NCI-H69 (cell line): ENCODE measurements at places on chromosomes 16 and 17.

DNA sequence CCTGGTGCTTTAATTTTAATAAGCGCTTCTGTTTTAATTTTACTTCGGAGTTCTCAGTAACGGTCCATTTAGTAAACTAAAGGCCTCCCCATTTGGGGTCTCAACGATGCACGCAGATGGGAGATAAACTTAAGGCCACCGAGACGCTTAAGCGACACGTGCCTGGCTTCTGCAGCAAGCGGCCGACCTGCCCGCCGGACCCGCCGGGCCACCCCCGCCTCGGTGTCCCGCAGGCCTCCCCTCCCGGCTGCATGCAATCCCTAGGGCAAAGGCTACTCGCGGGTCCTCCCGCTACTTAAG lies 592 bp downstream of the GCSH start:
- DNase-seq = no peak

DNA sequence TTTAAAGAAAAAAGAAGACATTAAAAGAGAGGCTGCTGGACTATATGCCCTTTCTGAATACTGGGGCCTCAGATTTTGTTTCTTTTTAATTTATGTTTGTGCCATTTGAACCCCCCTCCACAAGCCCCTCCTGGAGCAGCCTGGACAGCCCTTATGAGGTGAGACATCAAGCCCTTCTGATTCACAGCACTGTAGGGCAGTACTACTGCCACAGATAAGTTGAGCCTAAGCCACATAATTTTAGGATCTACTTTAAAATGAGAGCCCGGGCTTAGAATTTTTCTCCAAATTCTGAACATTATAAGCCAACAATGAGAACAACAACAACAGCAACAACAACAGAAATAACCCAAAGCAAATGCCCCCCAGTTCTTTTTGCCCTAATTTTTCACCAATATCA lies 256.9 kb upstream of the SALL1 start:
- DNase-seq = no peak

DNA sequence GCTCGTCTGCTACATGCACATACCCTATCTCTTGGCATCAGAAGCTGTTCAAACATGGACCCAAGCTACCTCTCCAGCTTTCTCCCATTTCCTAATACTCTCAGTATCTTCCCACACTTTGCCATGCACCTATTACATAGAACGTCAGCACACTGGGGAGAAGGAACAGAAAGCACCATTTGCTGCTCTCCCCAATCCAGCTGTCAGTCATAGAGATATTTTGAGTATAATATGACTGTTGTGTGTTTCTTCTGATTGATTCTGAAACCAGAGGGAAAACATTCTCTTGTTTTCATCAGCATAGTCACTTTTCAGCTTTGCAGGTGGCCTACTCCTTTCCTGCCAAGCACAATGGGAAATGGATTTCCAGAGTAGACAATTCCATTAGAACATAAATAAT lies 107.1 kb downstream of the ADAMTS18 start:
- DNase-seq = no peak

DNA sequence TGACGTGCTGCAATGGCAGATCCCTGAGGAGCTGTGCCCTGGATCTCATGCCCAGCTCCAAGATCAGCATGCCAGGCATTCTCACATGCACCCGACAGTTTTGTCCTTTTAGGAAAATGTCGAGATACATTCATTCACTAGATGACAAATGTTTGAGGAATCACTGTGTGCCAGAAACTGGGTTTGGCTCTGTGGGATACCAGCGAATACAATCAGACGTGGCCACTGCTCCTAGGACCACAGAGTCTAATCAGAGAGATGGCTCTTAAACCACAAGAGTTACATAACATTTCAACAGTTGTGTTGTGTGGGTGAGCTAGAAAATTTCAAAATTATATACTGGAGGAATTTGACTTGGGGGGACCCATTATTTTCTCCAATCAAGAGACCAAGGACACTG lies 579.7 kb downstream of the CDH13 start:
- no peak for DNase-seq

GRCh38 chr17:8630227-8630801 lies at the start of gene MYH10:
TSS of gene MYH10 (minus strand) at chr17:8630725. CDS start at chr17:8623246, 7,479 bp downstream.
- DNase-seq = peak; percentile 43

GRCh38 chr16:49918257-49918656 lies 62.3 kb upstream of the ZNF423 start:
- DNase-seq = no peak

DNA sequence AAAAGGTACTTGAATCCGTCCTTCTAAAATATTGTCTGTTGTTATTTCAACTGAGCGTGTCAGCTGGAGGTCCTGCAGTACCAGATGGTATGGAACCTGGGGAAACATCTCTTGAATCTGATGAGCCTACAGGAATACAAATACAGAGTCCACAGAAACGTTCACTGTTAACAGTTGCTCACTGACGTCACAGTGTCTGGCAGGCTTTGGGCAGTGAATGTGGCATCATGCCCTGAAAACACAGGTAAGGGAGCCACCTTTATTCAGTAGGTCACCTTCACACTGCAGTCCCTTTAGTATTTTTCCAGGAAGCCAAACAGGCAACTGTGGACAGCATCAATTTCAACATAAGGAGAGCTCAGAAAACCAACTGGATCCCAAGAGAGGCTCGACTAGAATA lies 56.1 kb downstream of the AMFR start:
- DNase-seq = peak; percentile 17

GRCh38 chr17:82110298-82110697 lies 12.3 kb upstream of the FASN start:
- DNase-seq = no peak

- no peak for DNase-seq
Measured at GRCh38 chr16:84411768-84412167, 43.4 kb downstream of the ATP2C2 start.

- no peak for DNase-seq
Measured at GRCh38 chr17:40139566-40140058, 725 bp upstream of the CASC3 start.

- no peak for DNase-seq
Measured at GRCh38 chr16:59013930-59014329, 279.8 kb upstream of the GOT2 start.

DNA sequence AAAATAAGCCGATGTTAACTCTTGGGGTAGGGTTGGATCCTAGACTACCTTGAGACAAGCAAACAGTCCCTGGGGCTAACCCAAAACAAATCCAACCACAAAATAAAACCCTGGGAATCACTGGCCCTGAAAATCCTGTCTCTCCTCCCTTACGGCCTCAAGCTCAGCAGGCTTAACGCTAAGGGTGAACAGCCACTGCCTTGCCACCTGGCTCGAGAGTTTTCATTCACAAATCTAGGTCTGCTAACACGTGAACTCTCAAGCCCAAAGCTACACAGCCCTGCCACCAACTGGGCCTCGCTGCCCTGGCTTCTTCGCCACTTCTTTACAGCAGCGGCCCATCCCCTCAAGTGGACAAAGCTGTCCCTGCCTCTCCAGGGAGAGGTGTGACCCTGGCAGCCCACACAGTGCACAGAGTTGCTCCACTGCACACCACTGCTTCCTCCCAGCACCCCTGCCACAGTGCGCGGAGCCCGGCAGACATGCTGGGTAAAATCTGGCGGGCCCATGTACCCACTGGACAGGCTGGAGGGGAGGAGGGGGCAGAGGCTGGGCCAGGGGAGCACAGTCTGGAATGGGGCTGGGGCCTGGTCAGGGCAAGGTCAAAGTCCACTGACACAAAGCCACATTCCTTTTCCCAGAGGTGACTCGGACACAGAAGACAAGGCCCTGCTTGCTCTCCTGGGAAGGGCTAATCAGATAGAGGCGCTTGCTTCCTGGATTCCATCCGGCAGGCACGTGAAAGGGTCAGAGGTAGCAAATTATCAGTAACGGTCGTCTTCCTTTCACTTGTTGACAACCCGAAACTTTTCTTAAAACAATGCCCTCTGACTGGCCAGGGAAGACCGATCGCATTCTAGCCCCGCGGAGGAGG lies 996 bp downstream of the PCYT2 start:
- DNase-seq = peak; percentile 60

GRCh38 chr17:60920107-60920506 lies 242.5 kb downstream of the BCAS3 start:
- DNase-seq = no peak

DNA sequence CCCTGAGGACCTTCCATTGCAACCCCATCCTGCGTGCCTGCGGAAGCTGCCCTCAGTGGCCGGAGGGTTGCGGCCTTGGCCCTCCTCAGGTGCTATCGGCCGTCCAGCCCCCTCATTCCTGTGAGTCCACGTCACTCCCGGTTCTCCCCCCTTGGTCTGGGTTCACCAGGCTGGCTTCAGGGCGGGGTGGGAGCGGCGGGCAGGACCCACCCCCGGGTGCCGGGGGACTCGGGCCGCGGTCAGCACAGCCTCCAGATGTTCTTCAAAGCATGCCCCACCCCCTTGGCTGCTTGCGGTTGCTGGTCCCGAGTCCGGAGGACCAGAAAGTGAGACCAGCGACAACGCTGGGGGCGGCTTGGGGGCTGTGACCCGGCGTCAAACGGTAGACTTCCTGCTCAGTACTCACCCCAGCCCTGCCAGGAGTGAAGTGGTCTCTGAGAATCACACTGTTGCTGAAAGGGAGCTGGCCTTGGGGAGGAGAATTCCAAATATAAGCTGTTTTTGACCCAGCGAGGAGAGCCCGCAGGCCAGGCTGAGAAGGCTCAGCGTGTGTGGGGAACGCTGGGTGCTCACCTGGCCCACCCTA lies 4.5 kb downstream of the ZNF469 start:
- DNase-seq = no peak

DNA sequence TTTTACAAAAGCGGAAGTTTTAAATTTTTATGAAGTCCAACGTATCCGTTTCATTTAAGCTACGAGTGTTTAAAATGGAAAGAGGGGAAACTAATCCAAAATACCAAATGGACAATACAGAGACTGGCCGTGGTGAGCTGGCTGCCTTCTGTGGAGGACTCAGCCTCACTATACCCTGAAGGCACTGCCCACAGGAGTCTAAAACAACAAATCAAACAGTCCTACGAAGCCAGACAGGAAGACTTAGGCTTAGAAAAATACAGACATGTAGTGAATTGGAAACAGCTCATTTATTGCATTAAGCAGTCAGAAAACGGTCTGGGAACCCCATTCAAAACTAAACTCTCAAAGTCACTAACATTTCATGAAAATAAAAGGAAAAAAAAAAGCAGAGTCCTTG lies 75.1 kb downstream of the CYTH1 start:
- DNase-seq = no peak

DNA sequence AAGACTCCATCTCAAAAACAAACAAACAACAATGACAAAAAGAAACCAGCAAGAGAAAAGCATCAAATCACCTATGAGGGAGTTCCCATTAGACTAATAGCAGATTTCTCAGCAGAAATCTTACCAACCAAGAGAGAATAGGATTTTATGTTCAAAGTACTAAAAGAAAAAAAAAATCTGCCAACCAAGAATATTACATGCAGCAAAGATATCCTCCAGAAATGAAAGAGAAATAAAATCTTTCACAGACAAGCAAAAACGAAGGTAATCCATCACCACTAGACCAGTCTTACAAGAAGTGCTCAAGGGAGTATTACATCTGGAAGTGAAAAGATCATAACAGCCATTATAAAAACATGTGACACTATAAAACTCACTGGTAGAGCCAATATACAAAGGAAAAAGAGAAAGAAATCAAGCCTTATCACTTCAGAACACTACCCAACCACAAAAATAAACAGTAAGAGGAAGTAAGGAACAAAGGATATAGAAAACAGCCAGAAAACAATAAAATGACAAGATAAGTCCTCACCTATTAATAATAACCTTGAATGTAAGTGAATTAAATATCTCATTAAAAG lies 66.3 kb downstream of the STX8 start:
- DNase-seq = no peak

DNA sequence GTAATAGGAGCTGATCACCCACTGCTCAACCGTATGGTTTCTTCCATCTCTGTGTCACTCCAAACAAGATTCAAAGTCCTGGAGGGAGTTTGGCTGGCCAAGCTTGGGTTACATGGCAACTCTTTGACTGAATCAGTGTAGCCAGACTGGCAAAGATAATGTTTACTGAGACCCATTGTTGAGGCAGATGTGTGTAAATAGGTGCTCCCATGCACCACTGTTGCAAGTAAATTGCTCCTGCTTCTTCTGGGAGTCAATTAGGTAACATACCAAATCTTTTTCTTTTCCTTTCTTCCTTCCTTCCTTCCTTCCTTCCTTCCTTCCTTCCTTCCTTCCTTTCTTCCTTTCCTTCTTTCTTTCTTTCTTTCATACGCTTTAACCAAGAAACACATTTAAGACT lies 86.3 kb upstream of the DHX40 start:
- peak; percentile 86 for DNase-seq

- no peak for DNase-seq
Measured at GRCh38 chr17:66422186-66422585, 119.8 kb downstream of the PRKCA start.

DNA sequence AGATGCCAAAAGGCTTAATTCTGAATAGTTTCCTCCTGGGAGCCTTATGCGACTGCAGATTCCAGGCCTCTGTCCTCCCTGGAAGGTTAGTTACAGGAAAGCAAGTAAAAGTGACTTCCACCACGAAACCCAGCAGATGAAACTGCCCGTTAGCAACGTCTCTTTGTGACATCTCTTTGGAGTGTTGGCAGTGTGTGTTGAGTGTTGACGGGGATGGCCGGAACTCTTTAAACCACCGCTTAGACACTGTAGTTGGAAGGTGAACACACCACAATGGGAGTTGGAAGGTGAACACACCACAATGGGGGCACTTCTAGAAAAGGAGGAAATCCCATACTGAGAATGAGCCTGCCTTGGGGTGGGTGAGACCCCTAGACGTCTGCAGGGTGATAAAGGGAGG lies 858 bp downstream of the SKAP1 start:
- peak; percentile 35 for DNase-seq

- DNase-seq = no peak
Measured at GRCh38 chr17:50125420-50125997, 4.5 kb downstream of the SAMD14 start.

DNA sequence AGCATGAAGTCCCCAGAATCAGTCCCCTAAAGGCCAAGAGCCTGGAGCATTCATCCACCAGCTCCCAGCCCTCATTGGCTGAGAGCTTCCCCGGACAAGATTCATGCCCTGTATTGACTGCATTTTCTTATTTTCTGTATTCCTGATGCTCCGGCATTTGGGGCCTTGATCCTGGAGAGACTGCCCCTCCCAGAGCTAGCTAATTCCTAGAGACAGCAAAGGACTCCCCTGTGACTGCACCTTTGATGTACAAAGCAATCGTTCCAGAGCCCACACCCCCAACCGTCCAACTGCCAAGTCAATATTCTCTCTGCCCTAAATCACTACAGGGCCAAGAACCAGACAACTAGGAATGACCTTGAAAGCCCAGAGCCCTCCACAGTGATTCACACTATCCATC lies 93.4 kb upstream of the CDH5 start:
- DNase-seq = no peak

DNA sequence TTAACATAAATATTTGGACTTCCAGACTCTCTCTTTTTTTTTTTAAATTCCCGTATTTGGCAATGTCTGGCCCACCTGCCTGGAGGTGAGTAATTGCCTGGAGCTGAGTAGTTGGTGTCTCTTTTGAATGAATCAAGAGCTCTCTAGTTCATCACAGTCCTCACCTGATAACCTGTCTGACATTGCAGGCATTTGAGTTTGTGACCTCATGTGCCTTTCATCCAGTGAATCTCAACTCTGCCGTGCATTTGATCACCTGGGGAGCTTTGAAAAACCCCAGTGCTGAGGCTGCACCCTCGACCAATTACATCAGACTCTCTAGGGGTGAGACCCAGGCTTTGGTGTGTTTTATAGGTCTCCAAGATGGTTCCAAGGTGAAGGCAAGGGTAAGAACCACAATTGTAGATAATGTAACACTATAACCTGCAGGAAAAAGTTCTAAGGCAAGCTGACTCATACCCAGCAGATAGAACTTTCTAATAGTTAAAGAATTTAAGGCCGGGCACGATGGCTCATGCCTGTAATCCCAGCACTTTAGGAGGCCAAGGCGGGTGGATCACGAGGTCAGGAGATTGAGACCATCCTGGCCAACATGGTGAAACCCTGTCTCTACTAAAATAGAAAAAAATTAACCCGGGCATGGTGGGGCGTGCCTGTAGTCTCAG lies 24.5 kb upstream of the HS3ST2 start:
- DNase-seq = no peak
